ENCODE measurements at places on chromosomes 7 and 10.
A peak's percentile ranks its signal among the peaks of the same experiment; 100 is the strongest.

DNA sequence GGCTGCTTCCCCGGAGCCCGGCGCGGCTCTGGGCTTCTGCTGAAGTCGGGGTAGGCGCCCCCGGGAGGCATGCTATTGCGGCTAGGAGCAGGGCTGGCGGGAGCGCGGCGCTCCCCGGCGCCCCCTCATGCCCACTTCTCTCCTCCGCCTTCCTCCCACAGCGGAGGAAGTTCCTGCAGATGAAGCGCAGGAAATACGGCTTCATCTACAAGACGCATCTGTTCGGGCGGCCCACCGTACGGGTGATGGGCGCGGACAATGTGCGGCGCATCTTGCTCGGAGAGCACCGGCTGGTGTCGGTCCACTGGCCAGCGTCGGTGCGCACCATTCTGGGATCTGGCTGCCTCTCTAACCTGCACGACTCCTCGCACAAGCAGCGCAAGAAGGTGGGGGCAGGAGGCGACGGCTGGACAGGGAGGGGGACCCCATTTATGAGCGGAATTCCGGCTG lies 479 bp downstream of the CYP26A1 start:
- DNase-seq = peak; percentile 34

DNA sequence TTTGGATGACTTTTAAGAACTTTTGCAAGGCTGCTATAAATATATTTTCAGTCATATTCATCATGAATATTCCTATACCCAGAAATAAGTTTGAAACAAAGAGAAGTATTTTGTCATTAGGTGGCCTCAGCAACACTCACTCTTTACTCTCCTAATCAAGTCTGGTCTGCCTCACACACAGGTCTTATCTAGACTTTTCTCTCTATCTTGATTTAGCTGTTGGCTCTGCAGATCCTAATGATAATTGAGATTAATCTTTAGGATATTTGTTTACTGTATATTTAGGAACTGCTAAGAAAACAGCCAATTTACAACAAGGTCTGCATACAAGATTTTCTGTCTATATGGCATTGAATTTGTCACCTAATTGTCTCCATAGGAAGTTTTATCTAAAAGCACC lies 297.6 kb downstream of the PTEN start:
- no peak for DNase-seq

- DNase-seq = no peak
These were observed 12.8 kb downstream of the NOS3 start for GRCh38 chr7:151003572-151003971.

DNA sequence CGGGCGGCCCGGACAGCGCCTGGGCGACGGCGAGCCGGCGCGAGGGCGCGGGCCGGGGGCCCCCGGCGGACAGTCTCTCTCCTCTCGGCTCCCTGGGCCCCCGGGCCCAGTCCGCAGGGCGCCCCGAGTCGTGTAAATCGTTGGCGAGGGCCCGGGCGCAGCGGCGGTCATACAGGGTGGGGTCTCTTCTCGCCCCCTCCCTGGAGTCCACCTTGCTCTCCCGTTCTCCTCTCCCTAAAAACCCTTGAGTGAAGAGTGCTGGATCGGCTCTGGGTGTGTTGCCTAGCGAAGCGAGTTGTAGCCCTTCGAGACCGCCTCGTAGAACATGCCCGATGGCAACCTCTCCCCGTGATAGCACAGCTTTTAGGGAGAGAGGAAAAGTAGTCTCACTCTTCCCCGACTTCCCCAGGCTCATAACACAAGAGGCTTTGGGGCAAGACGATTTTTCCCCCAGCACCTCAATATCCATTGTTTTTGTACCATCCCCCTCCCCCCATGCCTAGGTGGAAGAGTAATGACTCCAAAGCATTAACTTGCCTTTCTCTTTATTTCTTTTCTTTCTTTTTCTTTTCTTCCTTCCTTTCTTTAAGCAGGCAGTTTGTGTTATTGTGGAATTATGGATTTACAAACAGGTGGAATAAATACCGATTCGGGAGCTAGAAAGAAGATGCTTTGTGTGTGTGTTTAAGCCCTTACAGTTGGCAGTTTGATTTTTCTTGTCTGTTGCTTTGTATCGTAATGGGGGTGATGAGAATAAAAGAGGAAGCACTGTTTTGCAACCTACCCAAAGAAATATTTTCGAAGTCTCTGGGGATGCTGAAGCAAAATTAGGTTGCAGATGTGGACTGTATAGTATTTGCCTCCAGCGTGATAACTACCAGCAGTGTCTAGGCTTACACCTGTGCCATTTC lies 822 bp downstream of the SHOC2 start:
- peak; percentile 79 for DNase-seq

- DNase-seq = no peak
These were observed 5.3 kb downstream of the FBH1 start for GRCh38 chr10:5895365-5895764.

All from erythroblast (primary cell).